ENCODE measurements at places on chromosomes 1 and 21. TPM values are rescaled to one million over a fixed set of nuclear protein-coding genes. Genes with fewer than 3 reads are reported as not detected.

HHAT gene
- 0.13 TPM for total RNA-seq

DNA sequence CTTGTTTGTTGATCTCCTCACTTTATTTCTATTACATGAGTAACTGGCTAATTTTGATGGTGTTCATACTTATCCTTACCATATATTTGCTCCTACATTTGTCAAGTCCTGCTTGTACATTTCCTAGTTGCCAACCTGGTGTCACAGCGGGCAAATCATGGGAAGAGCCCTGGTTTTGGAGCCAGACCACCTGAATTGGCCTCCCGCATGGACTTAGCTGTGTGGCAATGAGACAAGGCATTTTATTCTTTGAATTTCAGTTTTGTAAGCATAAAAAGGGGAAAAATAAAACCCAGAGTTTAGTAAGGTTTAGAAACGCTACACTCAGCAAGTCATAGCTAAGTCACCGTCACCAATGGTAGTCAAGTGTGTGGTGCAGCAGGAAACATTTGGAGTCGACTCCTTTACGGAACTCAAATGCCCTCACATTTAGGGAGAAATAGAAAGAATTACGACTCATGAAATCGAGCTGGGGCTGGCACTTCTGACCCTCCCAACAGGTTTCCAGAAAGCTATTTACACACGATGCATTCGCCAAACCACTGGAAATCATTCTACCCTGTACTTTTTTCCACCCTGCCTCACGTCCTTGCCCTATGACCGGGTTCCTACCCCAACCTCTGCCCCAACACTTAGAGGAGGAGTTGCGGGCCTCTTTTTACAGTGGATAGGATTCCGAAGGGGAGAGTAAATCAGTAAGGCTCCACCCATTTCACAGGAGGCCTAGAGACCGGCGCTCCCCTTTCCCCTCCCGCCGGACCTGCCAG is 492 bp upstream of the PGM1 start:
- peaks cover 12% of the 10 kb centered on the region for H3K4me1 ChIP-seq
- no peak for DNase-seq
- peaks cover 12% of the 10 kb centered on the region for H3K27me3 ChIP-seq
- no peaks in the 10 kb centered on the region for H3K36me3 ChIP-seq

OR2T29 gene
- total RNA-seq = not detected

DNA sequence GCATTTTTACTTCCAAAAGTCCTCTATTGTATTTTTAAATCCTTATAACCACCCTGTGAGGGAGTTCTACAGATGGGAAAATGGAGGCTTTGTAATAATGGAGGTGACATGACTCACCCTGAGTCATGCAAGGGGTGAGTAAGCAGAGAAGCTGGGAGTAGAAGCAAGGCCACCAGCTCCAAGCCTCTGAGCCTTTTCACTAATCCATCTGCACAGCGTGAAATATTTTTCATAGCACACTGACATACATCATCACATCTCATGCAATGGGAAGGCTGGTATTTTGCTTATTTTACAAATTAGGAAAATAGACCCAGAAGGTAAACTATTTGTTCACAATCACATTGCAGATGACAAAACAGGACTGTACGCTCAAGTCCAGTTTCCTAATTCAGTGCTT is 96.9 kb downstream of the KCNH1 start:
- no peaks in the 10 kb centered on the region for H3K4me1 ChIP-seq
- peak; percentile 31 for DNase-seq
- no peak overlapping the region for H3K4me3 ChIP-seq
- no peaks in the 10 kb centered on the region for H3K36me3 ChIP-seq
- H3K27me3 ChIP-seq = no peaks in the 10 kb centered on the region

S100A12 gene
- not detected for total RNA-seq

DNA sequence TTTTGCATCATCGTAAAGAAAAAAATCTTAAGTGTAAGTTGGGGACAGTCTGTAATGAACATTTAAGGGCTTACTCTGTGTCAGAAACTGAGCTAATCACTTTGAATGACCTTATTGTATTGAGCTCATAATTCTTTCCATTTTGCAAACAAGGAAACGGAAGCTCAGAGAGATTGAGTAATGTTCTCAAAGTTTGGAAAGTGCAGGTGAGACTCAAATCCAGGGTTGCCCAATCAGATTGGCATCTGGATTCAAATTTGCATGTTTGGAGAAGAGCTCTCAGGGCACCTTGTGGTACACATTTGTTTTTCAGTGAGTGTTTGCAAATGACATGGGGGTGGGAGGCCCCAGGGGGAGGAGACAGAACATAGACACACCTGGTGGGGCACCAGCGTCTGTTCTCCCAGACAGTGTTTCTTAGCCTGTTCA is 8.0 kb downstream of the ALPL start:
- no peaks in the 10 kb centered on the region for H3K4me1 ChIP-seq
- H3K36me3 ChIP-seq = no peaks in the 10 kb centered on the region
- DNase-seq = no peak
- H3K4me3 ChIP-seq = no peak overlapping the region
- H3K27me3 ChIP-seq = peaks cover 17% of the 10 kb centered on the region
- no peak overlapping the region for H3K27ac ChIP-seq

GRCh38 chr1:245995474-245995873 is 511.6 kb downstream of the SMYD3 start:
- H3K4me1 ChIP-seq = peaks cover 7% of the 10 kb centered on the region
- DNase-seq = no peak
- no peak overlapping the region for H3K4me3 ChIP-seq
- no peaks in the 10 kb centered on the region for H3K36me3 ChIP-seq

DNA sequence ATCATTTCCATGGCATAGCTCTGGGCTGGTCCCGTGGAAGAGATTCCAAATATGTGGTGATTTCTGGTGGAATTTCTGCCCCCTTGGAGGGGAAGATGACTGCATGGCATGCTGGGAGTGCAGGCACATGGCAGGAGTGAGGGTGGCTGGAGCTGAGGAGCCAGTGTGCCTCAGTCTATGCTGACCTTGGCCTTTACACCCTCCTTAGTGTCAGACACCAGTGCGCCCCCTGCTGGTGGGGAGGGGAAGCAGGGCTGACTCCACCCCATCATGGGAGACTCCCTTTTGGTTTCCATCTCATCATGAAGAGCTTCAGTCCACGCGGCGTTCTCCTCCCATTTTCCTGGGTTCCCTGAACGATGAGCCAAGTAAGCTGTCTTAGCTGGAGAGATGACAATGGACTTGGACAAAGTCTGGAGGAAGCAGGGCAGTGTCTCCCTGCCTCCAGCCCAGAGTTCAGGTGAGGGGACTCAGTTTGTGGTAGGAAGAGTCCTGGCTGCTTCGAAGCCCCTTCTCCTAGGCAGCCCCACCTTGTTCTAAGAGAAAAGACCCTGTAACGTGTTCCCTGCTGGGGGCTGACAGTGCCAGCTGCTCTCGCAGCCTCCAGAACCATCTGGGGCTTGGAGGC is 10.3 kb downstream of the ALX3 start:
- no peaks in the 10 kb centered on the region for H3K27me3 ChIP-seq
- H3K27ac ChIP-seq = no peak overlapping the region
- DNase-seq = peak; percentile 95

SV2A gene
- 0.20 TPM for total RNA-seq

PRAMEF20 gene
- total RNA-seq = not detected

DNA sequence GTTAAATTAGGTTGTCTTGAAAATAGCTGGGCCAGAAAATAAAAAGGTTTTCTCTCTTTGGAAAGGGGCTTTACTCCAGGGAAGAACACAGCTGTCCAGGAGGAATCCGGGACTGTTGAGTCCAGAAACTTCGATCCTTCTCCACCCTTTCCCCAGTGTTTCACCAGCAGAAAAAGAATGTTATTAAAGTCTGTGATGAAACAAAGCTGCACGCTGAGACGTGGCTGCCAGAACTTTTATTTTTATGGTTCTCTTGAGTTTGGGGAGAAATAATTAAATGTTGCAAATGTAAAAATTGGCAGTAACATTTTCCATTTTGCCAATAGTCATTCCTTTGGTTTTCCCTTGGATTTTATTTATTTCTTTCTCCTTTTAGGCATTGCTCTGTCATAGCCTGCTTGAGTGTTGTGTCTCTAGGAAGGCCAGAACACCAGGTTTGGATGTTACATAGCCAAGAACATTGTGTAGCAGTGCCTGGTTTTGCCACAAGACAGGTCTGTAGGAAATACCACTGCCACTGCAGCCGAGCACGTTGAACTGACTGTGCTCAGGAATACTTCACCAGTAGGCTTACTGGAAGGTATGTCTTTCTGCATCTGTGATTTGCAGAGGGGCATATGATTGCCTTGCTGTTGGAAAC is 87.4 kb downstream of the ROR1 start:
- no peaks in the 10 kb centered on the region for H3K4me1 ChIP-seq
- no peaks in the 10 kb centered on the region for H3K36me3 ChIP-seq
- no peak overlapping the region for H3K4me3 ChIP-seq
- H3K27ac ChIP-seq = no peak overlapping the region
- DNase-seq = no peak

- no peak overlapping the region for H3K27ac ChIP-seq
- H3K27me3 ChIP-seq = no peaks in the 10 kb centered on the region
- H3K4me3 ChIP-seq = no peak overlapping the region
- H3K4me1 ChIP-seq = no peaks in the 10 kb centered on the region
These were observed 144.2 kb downstream of the LYPLAL1 start for GRCh38 chr1:219317762-219318353.

THEMIS2 gene
- total RNA-seq = 12.7 TPM

GRCh38 chr1:36382231-36382630 is 3.5 kb downstream of the STK40 start:
- no peak overlapping the region for H3K27ac ChIP-seq
- no peak overlapping the region for H3K4me3 ChIP-seq
- no peaks in the 10 kb centered on the region for H3K27me3 ChIP-seq
- H3K4me1 ChIP-seq = peaks cover 26% of the 10 kb centered on the region
- peaks cover 40% of the 10 kb centered on the region for H3K36me3 ChIP-seq

DNA sequence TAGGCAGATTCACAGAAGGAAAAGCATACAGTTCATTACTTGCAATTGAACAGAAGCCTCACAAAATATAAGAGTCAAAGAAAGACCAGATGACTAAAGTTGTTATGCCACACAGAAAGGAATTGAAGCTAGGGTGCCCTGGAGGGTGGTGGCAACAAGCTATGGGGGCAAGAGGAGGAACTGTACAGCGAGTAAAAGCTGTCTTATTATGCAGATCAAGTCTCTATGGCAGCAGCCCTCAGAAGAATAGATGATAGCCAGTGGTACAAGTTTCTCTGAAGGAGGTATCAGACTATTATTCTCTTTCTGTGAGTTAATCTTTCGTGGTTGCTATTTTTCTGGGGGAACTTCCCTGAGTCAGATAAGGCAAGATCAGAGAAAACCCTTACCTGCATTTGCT is 72.2 kb downstream of the C21orf91 start:
- H3K27me3 ChIP-seq = no peaks in the 10 kb centered on the region
- no peaks in the 10 kb centered on the region for H3K4me1 ChIP-seq
- H3K36me3 ChIP-seq = no peaks in the 10 kb centered on the region
- H3K4me3 ChIP-seq = no peak overlapping the region

GRCh38 chr1:24074817-24075589 is 36.9 kb downstream of the MYOM3 start:
- H3K36me3 ChIP-seq = no peaks in the 10 kb centered on the region
- no peak overlapping the region for H3K4me3 ChIP-seq
- H3K27me3 ChIP-seq = peaks cover 74% of the 10 kb centered on the region
- no peaks in the 10 kb centered on the region for H3K4me1 ChIP-seq

GRCh38 chr1:218284377-218284916 is 646 bp upstream of the RRP15 start:
- H3K4me3 ChIP-seq = peak overlapping the region; percentile 93
- H3K27me3 ChIP-seq = no peaks in the 10 kb centered on the region
- DNase-seq = no peak
- peaks cover 7% of the 10 kb centered on the region for H3K4me1 ChIP-seq
- H3K27ac ChIP-seq = peak overlapping the region; percentile 83

DNA sequence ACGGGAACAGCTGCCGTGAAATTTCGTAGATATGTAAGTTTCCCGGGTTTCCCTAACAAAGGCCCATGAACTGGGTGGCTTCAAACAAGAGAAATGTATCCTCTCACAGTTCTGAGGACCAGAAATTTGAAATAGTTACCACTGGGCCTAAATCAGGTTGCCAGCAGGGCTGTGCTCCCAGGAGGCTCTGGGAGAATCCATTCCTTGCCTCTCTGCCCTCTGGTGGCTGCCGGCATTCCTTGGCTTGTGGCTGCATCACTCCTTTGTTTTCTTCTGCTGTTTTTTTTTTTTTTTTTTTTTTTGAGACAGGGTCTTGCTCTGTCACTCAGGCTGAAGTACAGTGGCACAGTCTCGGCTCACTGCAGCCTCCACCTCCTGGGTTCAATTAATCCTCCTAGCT is 23.7 kb downstream of the UMODL1 start:
- no peak overlapping the region for H3K4me3 ChIP-seq
- H3K36me3 ChIP-seq = no peaks in the 10 kb centered on the region
- peaks cover 76% of the 10 kb centered on the region for H3K27me3 ChIP-seq
- DNase-seq = no peak
- no peaks in the 10 kb centered on the region for H3K4me1 ChIP-seq

GRCh38 chr1:8137481-8138244 is 111.6 kb upstream of the ERRFI1 start:
- no peak overlapping the region for H3K27ac ChIP-seq
- H3K27me3 ChIP-seq = peaks cover 54% of the 10 kb centered on the region
- H3K4me3 ChIP-seq = no peak overlapping the region
- H3K4me1 ChIP-seq = no peaks in the 10 kb centered on the region

FCGR3A gene
- total RNA-seq = 0.29 TPM

DNA sequence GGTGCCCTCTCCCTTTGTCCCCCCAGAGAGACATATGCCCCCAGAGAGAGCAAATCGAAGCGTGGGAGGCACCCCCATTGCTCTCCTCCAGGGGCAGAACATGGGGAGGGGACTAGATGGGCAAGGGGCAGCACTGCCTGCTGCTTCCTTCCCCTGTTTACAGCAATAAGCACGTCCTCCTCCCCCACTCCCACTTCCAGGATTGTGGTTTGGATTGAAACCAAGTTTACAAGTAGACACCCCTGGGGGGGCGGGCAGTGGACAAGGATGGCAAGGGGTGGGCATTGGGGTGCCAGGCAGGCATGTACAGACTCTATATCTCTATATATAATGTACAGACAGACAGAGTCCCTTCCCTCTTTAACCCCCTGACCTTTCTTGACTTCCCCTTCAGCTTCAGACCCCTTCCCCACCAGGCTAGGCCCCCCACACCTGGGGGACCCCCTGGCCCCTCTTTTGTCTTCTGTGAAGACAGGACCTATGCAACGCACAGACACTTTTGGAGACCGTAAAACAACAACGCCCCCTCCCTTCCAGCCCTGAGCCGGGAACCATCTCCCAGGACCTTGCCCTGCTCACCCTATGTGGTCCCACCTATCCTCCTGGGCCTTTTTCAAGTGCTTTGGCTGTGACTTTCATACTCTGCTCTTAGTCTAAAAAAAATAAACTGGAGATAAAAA is 8.4 kb downstream of the EFNA3 start:
- no peak overlapping the region for H3K4me3 ChIP-seq
- peaks cover 7% of the 10 kb centered on the region for H3K36me3 ChIP-seq

C1QTNF12 gene
- total RNA-seq = 3.7 TPM

DNA sequence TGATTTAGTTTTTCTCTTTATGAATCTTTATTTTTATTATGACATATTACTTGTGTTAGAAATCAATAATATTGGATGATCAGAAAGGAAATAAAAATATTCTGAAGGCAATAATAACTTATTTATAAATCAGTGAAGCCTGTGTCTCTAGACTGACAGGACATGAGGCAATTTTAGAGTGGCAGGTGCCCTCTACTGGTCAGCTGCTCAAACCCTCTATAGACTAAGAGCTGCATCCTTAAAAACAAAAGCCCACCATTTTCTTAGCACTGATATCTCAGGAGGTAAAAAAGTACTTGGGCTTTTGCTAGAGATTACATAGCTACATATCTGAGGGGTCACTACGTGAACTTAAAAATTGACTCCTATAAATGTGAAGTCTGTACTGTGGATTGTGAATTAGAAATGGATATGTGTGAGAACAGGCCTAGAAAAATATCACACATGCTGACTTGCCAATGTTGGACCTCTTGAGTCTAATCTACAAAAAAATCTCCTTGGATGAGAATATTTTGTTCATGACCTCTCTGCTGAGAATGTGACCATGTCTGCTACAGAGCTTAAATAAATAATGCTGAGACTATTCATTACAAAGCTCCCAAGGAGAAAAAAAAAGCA is 597.9 kb upstream of the ADAMTS5 start:
- no peak for DNase-seq
- no peak overlapping the region for H3K27ac ChIP-seq
- H3K4me1 ChIP-seq = no peaks in the 10 kb centered on the region
- H3K36me3 ChIP-seq = no peaks in the 10 kb centered on the region

All from K562 (cell line).